ENCODE measurements at places on chromosomes 1 and 21.

DNA sequence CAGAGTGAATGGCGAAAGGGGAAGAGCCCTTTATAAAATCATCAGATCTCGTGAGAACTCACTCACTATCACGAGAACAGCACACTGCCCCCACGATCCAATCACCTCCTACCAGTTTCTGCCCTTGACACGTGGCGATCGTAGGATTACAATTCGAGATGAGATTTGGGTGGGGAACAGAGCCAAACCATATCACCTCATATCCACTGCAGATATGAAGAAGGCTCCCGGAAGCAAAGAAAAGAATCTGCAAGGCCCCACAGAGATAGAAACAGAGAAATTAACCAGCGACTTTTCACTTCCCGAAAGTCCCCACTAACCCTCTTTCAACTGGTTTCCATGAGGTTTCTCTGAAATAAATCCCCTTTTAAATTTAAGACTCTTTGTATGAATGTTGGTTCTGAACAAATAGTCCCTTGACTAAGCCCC lies 86.2 kb upstream of the IRF2BP2 start:
- no peak for DNase-seq

GRCh38 chr1:94792473-94793295 lies 27.5 kb upstream of the SLC44A3 start:
- DNase-seq = no peak

DNA sequence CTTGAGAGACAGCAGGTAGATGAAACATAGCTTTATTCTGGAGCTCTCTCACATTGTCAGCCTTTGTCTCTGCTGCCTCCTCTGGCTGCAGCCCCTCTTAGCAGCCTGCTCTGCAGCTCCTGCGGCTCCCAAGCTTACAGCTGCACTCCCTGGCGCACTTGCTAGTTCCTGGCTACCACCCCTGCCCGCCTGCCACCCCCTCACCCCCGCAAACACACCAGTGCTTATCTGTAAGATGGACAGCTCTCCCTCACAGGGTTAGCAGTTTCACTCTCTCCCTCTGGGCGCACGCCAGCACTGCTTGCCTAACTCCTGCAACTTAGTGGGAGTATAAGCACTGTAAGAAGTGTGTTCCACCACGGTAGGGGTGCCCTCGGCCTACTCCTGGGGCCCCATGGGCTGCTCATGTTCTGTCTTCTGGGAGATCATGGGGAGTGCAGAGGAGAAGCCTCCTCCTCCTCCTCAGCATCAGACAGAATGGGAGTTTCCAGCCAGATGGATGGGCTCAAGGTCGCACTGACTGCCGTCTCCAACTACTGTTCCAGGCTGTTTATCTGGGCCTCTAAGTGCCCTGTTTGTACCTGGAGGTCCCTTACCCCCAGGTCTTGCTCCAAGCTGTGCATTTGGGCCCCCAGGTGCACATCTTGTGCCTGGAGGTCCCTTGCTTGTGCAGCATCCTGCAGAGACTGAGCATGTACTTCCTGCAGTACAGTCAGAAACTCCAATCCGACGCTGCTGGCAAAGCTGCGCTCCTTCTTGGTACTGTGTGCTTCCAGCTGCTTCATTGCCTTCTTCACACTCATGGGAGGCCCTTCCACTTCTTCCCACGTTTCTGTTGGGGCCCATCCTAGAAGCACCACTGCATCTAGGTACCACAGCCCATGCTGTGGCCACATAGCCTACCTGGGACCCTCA lies 1388.1 kb downstream of the AMY1C start:
- DNase-seq = no peak

- no peak for DNase-seq
Measured at GRCh38 chr1:43252225-43252624, 17.6 kb upstream of the TMEM125 start.

GRCh38 chr1:70071601-70072000 lies 133.8 kb downstream of the LRRC40 start:
- no peak for DNase-seq

DNA sequence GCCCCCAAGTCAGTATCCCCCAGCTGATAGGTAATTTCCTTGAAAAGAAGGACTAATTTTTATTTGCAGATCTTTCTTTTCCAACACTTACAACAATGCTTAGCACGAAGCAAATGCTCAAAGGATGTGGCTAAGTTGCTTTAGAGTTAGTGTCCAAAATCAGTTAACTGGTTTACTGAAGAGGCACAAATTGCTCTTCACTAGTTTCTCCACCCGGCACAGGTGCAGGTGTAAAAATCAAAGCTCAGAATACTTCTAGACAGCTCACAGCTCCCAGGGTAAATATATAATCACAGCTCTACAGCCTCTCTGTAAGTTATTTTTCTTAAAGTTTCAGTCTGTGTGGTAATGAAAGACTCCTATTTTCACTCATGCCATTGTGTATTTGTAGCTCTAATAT lies 361.8 kb downstream of the NEGR1 start:
- DNase-seq = no peak

DNA sequence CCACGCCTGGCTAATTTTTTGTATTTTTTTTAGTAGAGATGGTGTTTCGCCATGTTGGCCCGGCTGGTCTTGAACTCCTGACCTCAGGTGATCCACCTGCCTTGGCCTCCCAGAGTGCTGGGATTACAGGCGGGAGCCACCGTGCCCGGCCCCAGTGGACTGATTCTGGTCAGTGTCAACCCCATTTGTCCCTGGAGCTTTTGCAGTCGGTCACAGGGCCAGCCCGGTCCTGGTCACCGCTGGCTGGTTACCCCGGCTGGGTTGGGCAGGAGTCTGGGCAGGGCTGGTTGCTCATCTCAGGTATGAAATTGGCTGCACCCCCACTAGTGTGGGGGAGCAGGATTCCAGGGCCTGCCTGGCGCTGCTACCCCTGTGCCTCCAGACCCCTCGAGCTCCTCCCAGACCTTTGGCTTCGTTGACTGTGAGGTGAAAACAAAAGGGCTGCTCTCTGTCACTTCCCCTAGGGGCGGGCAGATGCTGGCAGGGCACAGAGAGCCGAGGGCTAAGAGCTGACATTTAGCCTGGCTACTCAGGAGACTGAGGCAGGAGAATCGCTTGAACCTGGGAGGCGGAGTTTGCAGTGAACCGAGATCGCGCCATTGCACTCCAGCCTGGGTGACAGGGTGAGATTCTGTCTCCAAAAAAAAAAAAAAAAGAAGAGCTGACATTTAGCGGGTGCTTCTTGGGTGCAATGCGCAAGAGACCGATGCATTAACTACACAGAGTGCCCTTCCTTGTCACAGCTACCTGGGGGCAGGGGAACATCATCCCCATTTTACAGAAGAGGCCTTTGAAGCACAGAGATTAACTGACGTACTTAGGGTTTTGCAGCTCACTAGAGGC lies 10.6 kb downstream of the TNFRSF1B start:
- DNase-seq = no peak

GRCh38 chr1:228990906-228991569 lies 255.8 kb downstream of the RHOU start:
- DNase-seq = no peak

- no peak for DNase-seq
Measured at GRCh38 chr1:79679916-79680315, 673.4 kb upstream of the ADGRL4 start.

- DNase-seq = no peak
Measured at GRCh38 chr1:10687782-10688408, 108.6 kb downstream of the CASZ1 start.

- no peak for DNase-seq
Measured at GRCh38 chr1:44425341-44426082, 20.5 kb downstream of the RNF220 start.

GRCh38 chr1:73517603-73518191 lies 680.3 kb downstream of the LRRIQ3 start:
- DNase-seq = no peak

DNA sequence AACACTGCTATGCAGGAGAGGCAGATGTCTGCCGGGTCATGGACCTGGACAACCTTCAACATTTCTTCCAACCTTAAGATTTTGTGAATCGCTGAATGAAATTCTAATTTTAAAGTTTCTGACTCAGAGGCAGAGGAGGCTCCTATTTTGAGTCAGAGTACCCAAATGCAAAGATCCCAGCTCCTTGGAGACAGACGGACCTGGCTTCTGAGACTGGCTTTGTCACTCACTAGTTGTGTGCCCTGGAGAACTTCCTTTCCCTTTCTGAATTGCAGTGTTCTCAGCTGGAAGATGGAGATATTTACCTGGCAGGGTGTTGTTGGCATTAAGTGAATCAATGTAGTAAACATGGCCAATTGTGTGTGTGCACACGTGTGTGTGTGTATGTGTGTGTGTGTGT lies 51.9 kb downstream of the IER5 start:
- DNase-seq = no peak

DNA sequence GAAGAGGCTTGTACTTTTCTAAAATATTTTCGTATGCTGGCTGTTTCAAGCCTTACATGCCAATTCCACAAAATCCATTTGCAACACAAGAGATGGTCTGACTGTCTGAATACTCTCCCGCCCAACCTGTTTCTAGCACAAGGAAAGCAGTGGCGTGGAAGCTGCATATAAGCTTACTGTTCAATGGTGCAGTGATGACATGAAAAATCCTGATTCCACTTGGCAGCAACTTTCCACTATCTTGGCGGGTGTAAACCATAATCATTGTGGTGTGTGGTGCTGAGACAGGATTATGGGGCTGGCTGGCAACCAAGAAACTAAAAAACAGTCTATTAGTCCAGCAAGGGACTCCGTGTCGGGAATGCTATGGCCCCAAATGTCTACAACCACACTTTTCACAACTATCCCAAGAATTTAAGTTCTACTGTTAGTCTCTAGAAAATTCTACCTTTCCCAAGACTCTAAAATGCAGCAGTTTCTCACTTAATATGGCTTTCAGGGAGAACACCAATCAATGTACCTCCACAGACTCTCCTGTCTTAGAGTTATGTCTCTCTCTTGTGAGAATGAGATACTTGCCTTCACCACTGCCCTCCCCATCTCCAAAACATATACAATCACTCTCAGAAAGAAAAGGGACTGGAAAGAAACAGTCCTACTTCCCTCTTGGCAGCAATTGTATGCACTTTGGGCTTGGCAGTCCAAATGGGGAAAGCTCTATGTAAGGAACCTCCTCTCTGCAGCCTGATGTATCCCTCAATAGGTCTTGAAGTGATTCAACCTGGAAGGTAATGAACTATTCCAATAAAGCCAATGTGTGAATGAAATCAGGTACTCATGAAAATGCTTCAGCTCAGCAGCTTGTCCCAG lies 9.5 kb downstream of the COLGALT2 start:
- no peak for DNase-seq

DNA sequence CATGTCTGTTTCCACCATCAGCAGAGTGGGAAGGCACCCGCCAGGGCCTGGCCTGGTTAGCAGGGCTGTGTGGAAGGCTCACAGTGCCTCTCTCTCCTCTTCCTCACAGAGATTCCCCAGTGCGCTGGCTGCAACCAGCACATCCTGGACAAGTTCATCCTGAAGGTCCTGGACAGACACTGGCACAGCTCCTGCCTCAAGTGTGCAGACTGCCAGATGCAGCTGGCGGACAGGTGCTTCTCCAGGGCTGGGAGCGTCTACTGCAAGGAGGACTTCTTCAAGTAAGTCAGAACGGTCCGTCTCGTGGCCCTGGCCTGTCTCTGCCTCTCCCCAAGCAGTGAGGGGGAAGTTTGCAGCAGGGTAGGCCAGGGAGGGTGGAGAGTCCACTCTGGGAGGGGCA lies 18.1 kb downstream of the LHX4 start:
- no peak for DNase-seq

DNA sequence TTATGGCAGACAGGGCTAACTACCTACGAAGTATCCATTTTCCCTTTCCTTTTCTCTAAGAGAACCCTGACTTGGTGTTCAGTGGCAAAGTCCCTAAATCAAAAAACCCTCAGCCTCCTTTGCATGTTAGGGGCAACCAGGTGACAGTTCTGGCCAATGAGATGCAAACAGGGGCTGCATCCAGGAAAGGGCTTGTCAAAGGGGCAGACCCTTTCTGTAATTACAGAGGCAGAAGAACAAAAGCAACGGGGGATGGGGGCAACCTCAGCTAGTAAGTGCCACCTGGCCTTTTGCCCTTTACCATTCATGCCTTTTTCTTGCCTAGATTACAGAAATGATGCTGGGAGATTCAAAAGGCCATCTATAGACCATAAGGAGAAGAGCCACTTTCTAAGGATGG lies 34.4 kb downstream of the GLUL start:
- no peak for DNase-seq

DNA sequence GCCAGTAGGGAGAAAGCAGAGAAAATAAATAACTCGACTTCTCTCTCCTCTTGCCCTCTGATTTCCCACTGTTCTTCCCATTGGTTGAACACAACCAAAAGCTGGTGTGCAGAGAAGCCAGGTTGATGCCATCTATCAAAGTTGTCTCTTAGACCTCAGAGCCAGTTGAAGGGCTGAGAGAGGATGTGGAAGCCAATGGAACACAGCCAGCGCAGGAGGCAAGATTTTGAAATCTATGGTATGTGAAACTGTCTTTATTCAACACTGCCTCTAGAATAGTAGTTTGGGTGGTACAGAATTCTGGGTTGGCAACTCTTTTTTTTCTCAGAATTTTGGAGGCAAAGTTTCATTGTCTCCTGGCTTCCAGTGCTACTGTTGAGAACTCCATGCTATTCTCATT lies 11.3 kb upstream of the SMAP2 start:
- no peak for DNase-seq

- DNase-seq = no peak
Measured at GRCh38 chr1:220527908-220528678, at the start of gene MARK1. TSS of gene MARK1 (plus strand) at chr1:220528136. CDS start at chr1:220528823, 687 bp downstream.

- DNase-seq = no peak
Measured at GRCh38 chr1:71233645-71234044, 152.8 kb upstream of the ZRANB2 start.

- no peak for DNase-seq
Measured at GRCh38 chr1:4700801-4701200, 46.4 kb downstream of the AJAP1 start.

GRCh38 chr1:203692565-203693470 lies 66.2 kb downstream of the ATP2B4 start:
- DNase-seq = no peak

GRCh38 chr1:228530951-228531731 lies 44.0 kb downstream of the RNF187 start:
- DNase-seq = no peak

- DNase-seq = no peak
Measured at GRCh38 chr21:42062236-42063022, 8.7 kb upstream of the UMODL1 start.

- no peak for DNase-seq
Measured at GRCh38 chr1:228410671-228411070, 4.0 kb upstream of the TRIM11 start.

- DNase-seq = no peak
Measured at GRCh38 chr1:203229471-203230135, at the start of gene CHIT1. TSS of gene CHIT1 (minus strand) at chr1:203229673. CDS start at chr1:203229636, 37 bp downstream.

- DNase-seq = no peak
Measured at GRCh38 chr1:151829352-151830046, 2.1 kb downstream of the RORC start.

Data from NCI-H2081 treated with DMSO at 0.1 percent for 48 hours (cell line).